ENCODE measurements at places on chromosomes 5 and 9. TPM values are rescaled to one million over a fixed set of nuclear protein-coding genes. Genes with fewer than 3 reads are reported as not detected.

GRCh38 chr5:25091921-25092320 lies 447.1 kb upstream of the CDH10 start:
- no peaks in the 10 kb centered on the region for H3K4me1 ChIP-seq
- no peak for DNase-seq
- no peaks in the 10 kb centered on the region for H3K36me3 ChIP-seq

GRCh38 chr5:11050596-11051304 lies 289.7 kb upstream of the DAP start:
- H3K27me3 ChIP-seq, result no peaks in the 10 kb centered on the region
- no peak for DNase-seq
- H3K27ac ChIP-seq, result no peak overlapping the region
- H3K4me3 ChIP-seq, result no peak overlapping the region
- no peaks in the 10 kb centered on the region for H3K36me3 ChIP-seq

- DNase-seq, result no peak
- no peaks in the 10 kb centered on the region for H3K4me1 ChIP-seq
- no peak overlapping the region for H3K4me3 ChIP-seq
- H3K36me3 ChIP-seq, result no peaks in the 10 kb centered on the region
- no peak overlapping the region for H3K27ac ChIP-seq
Measured at GRCh38 chr5:42514754-42515153, 91.5 kb downstream of the GHR start.

- no peak for DNase-seq
- no peaks in the 10 kb centered on the region for H3K36me3 ChIP-seq
- H3K27ac ChIP-seq, result no peak overlapping the region
- H3K4me1 ChIP-seq, result no peaks in the 10 kb centered on the region
Measured at GRCh38 chr9:35164711-35165110, 2.9 kb downstream of the UNC13B start.

DNA sequence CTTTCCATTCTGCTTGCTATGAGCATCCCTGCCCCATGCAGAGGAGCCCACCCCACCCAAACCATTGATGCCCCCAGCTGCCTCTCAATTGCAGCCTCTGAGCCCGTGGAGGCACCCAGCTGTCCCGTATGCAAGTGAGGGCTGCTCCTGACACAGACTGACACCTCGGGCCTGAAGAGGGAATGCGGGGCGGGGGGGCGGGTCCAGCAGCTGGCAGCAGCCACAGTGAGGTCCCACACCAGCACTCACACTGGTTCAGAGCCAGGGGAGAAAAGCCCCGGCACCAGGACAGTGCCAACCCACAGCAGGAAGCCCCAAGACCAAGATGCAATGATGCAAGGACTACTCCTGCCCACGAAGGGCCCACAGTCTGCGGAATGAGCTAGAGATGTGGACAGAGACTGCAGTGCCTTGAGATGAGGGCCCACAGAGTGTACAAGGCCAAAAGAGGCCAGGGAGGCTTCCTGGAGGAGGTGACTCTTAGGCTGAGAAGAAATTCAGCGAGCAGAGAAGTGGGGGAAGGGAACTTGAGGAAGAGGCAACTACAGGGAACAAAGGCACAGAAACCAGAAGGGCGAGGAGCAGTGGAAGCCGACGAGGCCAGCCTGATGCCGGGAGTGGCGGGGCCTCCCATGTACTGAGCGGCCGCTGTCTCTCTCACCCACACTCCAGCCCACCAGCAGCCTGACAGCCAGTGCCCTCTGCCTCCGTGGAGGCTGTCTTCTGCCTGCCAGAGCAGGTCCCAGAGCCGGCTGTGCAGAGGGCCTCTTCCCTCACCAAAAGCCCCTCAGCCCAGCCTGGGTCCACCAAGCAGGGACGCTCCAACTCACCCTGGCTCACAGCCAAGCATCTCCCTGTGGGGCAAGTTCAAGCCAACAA lies 9.2 kb downstream of the EEIG1 start:
- no peaks in the 10 kb centered on the region for H3K27me3 ChIP-seq
- DNase-seq, result no peak
- H3K36me3 ChIP-seq, result peaks cover 3% of the 10 kb centered on the region

- no peaks in the 10 kb centered on the region for H3K27me3 ChIP-seq
- no peak for DNase-seq
- H3K27ac ChIP-seq, result no peak overlapping the region
- no peaks in the 10 kb centered on the region for H3K4me1 ChIP-seq
- no peak overlapping the region for H3K4me3 ChIP-seq
Measured at GRCh38 chr9:108698231-108698630, 157.6 kb downstream of the ACTL7B start.

DNA sequence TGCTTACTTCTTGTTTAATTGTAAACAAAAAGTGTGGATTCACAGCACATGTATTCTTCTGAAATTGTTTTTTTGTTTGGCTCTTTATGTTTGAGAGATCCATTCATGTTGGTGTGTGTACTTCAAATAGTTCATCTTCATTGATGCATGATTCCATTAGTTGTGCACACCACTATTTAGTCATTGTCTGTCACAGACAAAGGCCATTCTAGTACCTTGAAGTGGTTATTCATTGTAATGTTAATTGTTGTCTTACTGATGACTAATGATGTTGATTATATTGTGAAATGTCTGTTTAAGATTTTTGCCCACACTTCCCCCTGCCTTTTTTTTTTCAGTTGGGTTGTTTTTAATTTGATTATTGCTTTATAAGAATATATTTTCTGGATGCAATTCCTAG lies 391.3 kb downstream of the DIRAS2 start:
- H3K4me1 ChIP-seq, result no peaks in the 10 kb centered on the region
- H3K4me3 ChIP-seq, result no peak overlapping the region
- no peaks in the 10 kb centered on the region for H3K27me3 ChIP-seq

Gene LTC4S
- total RNA-seq, result 2.0 TPM

Gene FAM163B
- total RNA-seq, result not detected

Gene TNFAIP8
- total RNA-seq, result 124 TPM

Gene PCDHB12
- total RNA-seq, result not detected

Gene LCN12
- 0.64 TPM for total RNA-seq
